ENCODE measurements at places on chromosomes 3 and 15.

GRCh38 chr3:193737191-193737751 lies 144.3 kb downstream of the OPA1 start:
- DNase-seq: no peak

GRCh38 chr15:41943543-41944312 lies 28.6 kb downstream of the EHD4 start:
- no peak for DNase-seq

DNA sequence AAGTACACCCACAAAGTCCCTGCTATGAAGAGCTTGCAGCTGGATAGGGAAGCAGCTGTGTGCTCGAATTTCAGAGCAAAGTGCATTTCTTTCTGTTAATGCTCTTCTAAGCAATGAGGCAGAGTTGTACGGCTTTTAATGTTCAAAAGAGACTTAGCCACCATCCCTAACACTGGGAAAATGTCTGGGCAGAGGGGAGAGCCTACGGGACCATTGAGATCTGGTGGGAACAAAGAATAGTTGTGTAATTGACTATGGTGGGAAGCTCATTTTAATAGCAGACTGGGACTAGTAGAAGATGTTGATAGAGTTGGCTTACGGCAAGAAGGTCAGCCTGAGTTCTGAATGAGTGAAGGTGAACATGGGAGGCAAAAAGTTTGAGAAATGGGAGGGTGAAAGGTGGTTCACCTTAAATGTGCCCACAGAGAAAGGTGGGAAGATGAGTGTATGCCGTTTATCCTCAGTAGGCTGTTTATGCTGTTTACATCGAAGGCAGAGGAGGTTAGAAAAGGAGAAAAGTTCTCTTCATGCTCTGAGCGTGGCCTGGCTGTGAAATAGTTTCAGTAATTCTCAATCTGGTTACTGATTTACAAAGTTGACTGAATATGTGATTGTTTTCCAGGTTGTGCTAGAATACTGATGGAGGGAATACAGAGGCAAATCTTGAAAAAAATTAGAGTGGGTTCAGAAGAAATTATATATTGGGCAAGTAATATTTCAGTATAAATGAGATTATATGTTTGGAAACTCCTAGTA lies 22.9 kb upstream of the UTS2B start:
- DNase-seq: no peak

DNA sequence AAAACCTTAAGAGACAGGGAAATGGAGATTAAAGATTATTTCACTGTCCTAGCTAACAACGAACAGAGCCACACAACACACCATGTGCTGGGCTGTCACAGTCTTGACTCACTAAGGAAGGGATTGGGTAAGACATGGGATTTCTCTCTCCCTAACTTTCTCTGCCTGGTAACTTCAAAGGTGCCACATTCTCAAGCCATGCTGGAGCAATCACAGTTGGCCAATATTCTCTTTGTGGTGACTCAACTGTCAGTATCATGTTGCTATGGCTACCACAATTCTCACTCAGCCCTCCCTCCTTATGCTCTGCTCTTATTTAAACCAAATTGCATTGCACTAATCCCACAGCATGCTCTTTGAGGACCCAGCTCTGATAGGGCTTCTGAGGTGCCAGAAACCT lies 74.0 kb downstream of the OXNAD1 start:
- no peak for DNase-seq

DNA sequence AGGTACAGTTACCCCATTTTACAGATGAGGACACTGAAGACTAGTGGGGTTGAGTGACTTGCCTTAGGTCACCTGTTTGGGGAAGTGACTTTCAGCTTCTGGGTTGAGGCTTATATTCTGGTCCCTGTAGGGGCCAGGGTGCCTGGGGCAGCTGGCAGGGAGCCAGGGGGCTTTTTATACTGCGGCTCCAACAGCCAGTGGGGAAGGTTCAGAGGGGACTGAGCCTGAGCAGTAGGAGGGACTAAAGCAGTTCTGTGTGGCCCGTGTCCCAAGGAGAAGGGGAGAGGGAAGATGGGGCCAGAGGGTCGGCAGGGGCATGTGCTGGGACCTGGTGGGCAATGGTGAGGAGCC lies 37.7 kb downstream of the SLC6A6 start:
- DNase-seq: no peak

GRCh38 chr15:28902856-28903255 lies 17.1 kb downstream of the APBA2 start:
- DNase-seq: no peak

Measured in activated gamma-delta T cell treated with Interleukin-2 at 50 U/mL for 16 hours (primary cell).